ENCODE measurements at places on chromosomes 4 and X. TPM values are rescaled to one million over a fixed set of nuclear protein-coding genes. Genes with fewer than 3 reads are reported as not detected.

Gene CLDN24
- polyA plus RNA-seq: not detected

Gene ATP2B3
- polyA plus RNA-seq: 0.05 TPM

Gene BMP3
- polyA plus RNA-seq: 2.3 TPM

Gene TEX13B
- polyA plus RNA-seq: not detected

Gene CT45A2
- not detected for polyA plus RNA-seq

Gene KLHL8
- 16.2 TPM for polyA plus RNA-seq

Gene SGMS2
- polyA plus RNA-seq: 0.05 TPM

Gene TRIM60
- polyA plus RNA-seq: not detected

Gene AMELX
- polyA plus RNA-seq: not detected

Gene MED28
- 43.7 TPM for polyA plus RNA-seq

Gene IL15
- 7.0 TPM for polyA plus RNA-seq

Gene ZDHHC15
- not detected for polyA plus RNA-seq

Gene ETDB
- not detected for polyA plus RNA-seq

Gene HERC5
- polyA plus RNA-seq: 10.5 TPM

Gene LNX1
- polyA plus RNA-seq: 0.49 TPM

Gene CYBB
- 81.2 TPM for polyA plus RNA-seq

Gene MAGED4B
- polyA plus RNA-seq: 14.1 TPM

Gene ING2
- 13.3 TPM for polyA plus RNA-seq

Gene ADH1C
- not detected for polyA plus RNA-seq

Gene VCX3B
- not detected for polyA plus RNA-seq

Gene NSG1
- 0.10 TPM for polyA plus RNA-seq

Gene RHOXF2B
- not detected for polyA plus RNA-seq

Gene PFKFB1
- 0.22 TPM for polyA plus RNA-seq

Gene PNMA3
- polyA plus RNA-seq: 0.35 TPM

Gene INTS12
- 33.2 TPM for polyA plus RNA-seq

Gene ADRA2C
- not detected for polyA plus RNA-seq

Gene SYP
- 0.47 TPM for polyA plus RNA-seq

Gene TBC1D8B
- 0.60 TPM for polyA plus RNA-seq

Gene GALNTL6
- polyA plus RNA-seq: 0.97 TPM

Measured in naive B cell (primary cell).